Astrocyte of the spinal cord (primary cell): ENCODE measurements at places on chromosomes 12 and 14.
A peak's percentile ranks its signal among the peaks of the same experiment; 100 is the strongest.

- DNase-seq = no peak
Observed at GRCh38 chr12:5066251-5066650, 22.6 kb downstream of the KCNA5 start.

DNA sequence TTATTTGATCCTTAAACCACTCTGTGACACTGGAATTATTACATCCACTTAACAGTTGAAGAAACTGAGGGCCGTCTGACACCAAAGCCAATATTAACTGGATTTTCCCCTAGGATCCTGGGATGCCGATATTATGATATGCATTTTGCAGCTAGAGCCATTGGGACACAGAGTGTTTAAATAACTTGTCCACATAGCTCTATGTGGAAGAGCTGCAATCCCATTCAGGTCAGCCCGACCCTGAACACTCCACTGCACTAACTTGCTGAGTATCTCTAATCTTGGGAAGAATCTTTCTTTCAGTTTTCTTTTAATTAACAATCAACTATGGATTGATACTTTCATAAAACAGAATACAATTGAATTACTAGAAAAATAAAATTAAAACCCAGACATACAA lies 37.9 kb downstream of the RMST start:
- no peak for DNase-seq

GRCh38 chr12:76690921-76691700 lies 72.8 kb upstream of the ZDHHC17 start:
- DNase-seq = no peak

DNA sequence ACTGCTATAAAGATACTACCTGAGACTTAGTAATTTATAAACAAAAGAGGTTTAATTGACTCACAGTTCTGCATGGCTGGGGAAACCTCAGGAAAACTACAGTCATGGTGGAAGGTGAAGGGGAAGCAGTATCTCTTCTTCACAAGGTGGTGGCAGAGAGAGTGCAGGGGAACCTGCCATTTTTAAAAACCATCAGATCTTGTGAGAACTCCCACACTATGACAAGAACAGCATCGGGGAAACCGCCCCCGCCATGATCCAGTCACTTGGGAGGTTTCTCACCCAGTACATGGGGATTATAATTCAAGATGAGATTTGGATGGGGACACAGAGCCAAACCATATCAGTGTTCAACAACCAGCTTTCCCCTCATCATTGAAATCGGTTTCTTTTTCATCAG lies 49.9 kb downstream of the AEBP2 start:
- no peak for DNase-seq

- no peak for DNase-seq
Observed at GRCh38 chr14:106204063-106204462, 677.7 kb downstream of the TMEM121 start.

DNA sequence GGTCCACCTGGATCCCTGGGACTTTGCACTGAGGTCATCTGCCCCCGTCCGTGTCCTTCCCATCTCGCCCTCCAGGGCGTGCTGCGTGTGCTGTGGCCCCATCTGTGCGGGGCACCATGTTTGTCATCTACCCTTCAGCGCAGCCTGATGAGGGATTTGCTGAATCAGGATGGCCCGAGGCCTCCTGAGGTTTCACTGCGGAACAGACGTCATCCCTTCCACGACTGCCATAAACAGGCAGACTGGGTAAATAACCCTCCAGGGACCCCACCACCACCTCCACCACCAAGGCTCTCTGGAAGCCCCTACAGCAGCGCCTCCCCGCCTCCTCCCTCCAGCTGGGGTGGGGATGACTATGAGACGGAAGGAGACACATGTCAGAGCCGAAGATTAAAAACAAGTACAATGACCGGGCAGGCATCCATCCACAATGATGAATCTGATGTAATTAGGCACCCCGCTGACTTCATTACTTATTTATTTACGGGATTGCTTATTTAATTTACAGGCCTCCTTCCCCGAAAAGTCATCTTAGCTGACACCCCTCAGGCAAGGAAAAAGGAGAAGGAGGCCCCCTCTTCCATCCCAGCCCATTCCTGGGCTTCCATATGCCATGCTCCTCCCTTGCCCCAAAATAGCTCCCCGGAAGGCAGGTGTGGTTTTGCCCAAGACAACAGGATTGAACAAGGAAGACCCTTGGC lies 39.4 kb downstream of the NCOR2 start:
- DNase-seq = peak; percentile 75

DNA sequence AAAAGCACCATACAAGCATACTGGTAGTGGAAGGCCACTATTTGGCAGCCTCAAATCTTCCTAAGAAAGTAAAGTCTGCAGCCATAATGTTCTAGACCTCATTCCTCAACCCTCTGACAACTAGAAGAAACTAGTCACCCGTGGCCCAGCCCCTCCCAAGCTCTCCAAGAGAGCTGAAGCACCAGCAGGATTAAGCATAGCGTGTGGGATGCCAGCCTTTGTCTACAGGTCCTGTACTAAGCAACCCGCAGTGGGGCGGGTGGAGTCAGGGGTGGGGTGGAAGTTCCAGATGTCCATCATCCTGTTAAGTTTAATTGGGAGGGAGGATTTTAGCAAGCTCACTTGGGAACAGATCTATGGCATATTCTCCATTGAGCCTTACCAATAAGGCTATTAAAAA lies 14.2 kb downstream of the SLC11A2 start:
- DNase-seq = no peak

DNA sequence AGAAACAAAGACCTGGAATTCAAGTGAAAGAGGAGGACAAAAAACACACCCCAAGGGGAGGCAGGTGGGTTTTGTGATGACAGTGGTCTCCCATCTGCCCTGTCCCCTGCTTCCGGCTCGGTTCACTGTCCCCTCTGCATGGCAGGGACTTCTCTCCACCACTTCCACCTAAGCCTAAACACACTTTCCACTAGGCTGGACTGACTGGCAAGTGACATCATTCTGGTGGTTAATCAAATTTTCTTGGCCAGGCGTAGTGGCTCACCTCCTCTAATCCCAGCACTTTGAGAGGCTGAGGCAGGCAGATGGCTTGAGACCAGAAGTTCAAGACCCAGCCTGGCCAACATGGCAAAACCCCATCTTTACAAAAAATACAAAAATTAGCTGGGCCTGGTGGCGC lies 11.9 kb downstream of the PLEKHG6 start:
- DNase-seq = no peak

DNA sequence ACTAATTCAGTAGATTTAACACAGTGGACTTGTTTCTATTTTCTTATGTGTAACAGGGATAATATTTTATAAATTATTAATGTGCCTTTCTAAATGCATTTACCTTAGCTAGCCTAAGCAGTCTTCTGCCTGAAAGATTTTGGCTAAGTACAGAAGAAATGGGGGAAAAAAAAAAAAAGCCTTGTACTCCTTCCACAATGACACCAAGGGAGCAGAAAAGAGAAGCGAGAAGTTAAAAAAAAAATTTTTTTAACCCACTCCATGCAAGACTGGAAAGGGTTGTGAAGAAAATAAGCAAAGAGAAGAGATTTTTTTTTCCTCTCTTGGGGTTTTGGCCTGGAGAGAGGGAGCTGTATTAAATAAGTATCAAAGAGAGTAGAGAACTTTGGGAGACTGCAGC lies 28.7 kb downstream of the NELL2 start:
- DNase-seq = no peak

DNA sequence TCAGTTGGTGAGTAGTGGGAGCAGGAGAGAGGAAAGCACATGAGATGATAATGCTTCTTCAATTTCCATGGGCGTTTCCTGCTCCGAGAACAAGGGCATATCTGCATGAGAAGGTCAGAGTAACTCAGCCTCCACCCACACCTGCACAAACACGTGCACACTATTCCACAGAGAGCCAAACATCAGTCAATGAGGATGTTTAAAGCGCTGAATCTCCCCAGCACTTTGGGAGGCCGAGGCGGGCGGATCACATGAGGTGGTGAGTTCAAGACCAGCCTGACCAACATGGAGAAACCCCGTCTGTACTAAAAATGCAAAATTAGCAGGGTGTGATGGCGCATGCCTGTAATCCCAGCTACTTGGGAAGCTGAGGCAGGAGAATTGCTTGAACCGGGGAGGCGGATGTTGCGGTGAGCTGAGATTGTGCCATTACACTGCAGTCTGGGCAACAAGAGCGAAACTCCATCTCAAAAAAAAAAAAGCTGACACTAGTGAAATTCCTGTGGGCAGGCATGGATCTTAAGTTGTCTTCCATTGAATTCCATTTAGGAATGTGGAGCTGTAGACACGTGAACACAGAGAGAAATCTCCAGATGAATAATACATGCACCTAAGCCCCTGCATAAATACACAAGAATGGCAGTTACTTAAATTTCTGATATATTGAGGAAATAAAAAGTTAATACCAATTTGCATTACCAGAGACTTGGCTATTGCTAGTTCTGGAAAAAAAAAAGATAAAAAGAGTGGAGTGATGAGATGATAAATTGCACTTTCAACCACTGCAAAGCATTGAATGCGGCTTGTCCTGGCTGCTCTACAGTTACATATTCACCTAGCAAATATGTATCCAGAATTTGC lies 1097.4 kb upstream of the TMEM132C start:
- no peak for DNase-seq

DNA sequence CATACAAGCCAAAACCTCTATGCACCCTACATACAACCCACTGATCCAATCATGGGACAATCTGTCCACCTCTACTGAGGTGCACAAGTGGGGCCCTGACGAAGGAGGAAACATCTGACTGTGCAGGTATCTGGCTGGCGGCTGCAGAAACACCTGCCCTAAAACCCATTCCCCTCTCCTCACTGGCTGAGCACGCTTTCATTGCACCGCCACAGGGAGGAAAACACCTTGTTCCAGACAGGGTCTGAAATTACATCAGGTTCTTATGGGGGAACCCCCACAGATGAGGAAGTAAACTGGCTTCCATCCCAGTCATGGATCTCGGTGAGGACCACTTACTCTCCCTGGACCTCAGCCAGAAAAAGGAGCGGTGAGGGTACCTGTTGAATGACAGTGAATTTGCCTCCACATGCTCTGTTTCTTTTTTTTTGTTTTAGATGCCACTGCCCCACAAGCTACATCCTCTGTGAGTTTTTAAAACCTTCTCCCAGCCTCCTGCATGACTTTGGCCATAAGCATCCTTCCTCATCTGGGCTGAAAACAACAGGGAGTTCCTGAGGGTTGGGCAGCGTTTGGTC lies 23.8 kb upstream of the DGLUCY start:
- DNase-seq = no peak

DNA sequence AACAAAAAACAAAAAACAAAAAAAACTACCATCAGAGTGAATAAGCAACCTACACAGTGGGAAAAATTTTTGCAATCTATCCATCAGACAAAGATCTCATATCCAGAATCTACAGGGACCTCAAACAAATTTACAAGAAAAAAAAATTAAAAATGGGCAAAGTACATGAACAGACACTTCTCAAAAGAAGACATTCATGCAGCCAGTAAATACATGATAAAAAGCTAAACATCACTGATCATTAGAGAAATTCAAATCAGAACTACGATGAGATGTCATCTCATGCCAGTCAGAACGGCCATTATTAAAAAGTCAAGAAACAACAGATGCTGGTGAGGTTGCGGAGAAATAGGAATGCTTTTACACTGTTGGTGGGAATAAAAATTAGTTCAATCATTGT lies 466.5 kb upstream of the ATXN7L3B start:
- no peak for DNase-seq

DNA sequence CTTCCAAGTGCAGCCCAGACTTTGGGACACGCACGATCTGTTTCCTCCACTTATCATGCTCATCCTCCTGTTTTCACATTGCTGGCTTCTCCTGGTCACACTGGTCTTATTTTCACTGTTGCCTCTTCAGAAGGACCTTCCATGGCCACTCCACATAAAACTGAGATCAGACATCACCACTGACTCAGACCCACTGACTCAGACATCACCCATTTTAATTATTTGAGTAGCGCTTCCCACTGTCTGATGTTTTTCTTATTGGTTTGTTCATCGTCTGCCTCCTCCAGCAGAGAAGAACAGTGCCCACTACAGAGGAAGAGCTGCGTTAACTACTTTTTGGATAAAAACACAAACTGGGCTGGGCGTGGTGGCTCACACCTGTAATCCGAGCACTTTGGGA lies 270.5 kb upstream of the PWP1 start:
- DNase-seq = peak; percentile 57
